B cell (primary cell): ENCODE measurements at places on chromosomes 4 and X. TPM values are rescaled to one million over a fixed set of nuclear protein-coding genes. Genes with fewer than 3 reads are reported as not detected.

The CT45A10 gene
- total RNA-seq = not detected in 2 replicates

The GNRHR gene
- total RNA-seq = not detected in 2 replicates

The XAGE1A gene
- total RNA-seq = not detected in 2 replicates

- no peak for DNase-seq
These were observed at the start of gene SULT1B1 for GRCh38 chr4:69760455-69760854. Gene SULT1B1 (minus strand): TSS chr4:69760620. CDS start chr4:69755217, 5,403 bp downstream.

DNA sequence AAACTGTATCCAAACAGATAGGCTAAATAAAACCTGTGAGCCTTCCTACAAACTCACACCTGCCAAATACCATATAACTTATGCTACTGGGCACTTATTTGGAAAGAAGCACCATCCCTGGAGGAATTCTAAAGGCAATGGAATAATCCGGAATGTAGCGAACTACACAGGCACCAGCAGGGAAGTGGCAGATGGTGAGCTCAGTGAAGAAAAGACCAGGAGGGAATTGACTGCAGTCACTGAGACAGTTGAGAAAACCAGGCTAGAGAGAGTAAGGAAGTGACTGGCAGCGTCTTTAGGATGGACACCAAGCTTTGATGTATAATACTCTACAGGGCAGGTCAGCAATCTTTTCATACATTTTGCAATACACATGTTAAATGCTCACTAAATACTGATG lies 16.3 kb downstream of the NDNF start:
- DNase-seq = no peak
